ENCODE measurements at places on chromosomes 6 and 20.

DNA sequence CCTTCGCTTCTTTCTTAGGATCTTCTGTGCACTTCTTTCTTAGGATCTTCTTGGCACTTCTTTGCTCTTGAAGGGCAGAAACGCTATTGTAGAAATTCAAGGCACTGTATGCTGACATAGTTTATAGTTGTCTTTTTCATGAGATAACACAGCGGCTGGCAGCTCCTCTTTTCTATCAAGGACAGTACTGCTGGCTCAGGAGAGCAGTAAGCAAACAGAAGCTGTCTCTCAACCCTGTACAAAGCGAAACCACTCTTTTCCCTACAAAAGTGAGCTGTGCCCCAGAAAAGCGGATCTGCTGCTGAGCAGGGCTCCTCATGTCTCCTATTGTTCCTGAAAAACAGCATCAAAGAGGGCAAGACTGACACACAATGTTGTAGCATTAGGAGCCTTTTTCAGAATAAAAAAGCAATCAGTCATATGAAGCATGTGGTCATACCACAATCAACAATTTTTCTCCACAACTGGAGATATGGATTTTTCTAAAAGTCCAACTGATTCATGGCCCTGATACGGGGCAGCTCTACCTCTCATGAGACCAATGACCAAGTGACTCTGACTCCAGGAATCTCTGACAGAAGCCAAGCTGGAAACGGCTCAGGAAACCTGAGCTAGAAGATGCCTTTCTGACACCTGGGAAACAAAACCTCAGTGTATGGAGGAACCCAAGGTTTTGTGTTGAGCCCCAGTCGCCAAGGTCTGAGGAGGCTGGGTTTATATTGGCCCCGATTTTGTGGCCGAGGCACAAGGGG is 255.9 kb downstream of the ESR1 start:
- no peak for DNase-seq

GRCh38 chr6:1068068-1068467 is 243.8 kb upstream of the FOXQ1 start:
- no peak for DNase-seq

DNA sequence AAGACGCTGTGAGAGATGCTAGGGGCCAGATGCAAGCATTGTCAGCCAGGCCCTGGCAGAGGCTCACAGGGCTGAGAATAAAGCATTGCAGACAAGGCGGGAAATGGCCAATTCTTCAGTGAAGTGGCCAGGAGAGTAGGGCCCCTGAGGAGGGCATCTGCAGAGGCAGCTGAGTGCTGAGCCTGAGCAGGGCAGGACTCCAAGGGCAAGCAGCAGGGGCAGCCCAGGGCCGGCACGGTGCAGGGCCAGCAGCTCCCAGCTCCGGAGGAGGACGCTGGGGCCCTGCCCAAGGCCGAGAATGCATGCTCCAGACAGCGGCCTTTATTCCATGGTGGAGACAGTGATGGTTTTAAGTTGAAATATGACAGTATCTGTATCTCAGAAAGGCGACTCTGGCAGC is 305.5 kb downstream of the FOXC1 start:
- no peak for DNase-seq

GRCh38 chr6:1396952-1397868 is 7.8 kb downstream of the FOXF2 start:
- no peak for DNase-seq

DNA sequence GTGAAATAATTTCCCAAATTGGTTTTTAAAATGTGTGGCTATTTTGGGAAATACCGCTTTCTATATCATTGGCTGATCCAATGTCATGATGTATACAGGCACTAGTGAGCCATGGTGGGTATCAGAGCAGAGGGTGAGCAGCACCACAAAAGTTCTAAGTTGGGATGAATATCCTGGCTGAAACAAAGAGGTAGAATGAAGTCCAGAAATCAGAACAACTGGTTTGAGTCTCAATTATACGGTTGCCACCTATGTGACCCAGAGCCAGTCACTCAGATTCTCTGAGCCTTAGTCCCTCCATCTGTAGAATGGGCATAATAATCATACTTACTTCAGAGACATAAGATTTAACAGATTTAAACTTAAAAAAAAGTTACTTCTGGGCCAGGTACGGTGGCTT is 172.3 kb downstream of the ZFP64 start:
- DNase-seq, result no peak

GRCh38 chr6:84358581-84358980 is 131.1 kb upstream of the CEP162 start:
- no peak for DNase-seq

DNA sequence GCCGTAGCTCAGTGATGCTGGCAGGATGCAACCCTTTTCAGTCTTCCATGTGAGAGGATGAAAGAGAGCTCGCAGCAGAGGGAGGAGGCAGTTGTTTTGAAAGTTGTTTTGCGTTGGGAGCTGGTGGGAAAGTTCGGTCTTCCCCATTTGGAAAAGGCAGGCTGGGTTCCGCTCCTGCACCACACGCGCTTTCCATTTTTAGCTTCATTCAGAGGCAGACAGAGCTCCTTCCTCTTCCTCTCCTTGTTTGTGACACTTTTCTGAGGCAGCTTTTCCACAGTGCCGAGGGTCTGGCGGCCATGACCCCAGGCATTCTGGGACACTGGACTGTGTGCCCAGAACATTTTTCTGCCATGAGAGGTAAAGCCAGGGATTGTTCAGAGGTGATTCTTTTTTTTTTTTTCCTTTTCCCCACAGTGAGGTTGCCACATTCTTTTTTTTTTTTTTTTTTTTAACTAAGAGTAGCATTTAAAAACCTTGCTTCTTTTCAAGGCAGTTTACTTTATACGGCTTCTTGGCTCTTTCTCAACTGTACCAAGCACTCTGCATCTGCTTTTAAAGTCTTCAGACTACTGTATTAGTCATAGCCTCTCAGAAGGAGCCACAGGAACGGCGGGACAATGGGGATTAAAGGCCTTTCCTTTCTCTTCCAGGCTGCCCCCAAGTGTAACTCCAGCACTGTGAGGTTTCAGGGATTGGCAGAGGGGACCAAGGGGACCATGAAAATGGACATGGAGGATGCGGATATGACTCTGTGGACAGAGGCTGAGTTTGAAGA is 1.6 kb downstream of the PRDM1 start:
- no peak for DNase-seq

DNA sequence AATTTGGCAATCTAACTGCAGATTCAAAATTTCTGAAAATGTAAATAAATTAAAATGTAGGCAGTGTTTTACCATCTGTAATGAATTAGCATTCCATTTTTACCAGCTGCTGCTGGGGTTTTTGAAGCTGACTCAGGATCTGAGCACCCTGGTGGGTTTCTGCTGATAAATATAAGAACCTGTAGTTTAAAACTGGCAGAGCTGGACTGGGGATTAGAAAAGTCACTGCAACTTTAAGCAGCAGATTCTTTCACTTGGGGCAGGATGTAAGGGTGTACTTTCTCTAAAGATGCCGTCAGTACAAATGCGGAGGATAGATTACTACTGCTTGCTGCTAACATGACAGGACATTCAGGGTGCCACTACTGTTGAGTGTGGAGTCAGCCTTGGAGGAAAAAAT is 341.8 kb downstream of the CDKAL1 start:
- DNase-seq, result no peak
